ENCODE measurements at places on chromosomes 3 and 15.

DNA sequence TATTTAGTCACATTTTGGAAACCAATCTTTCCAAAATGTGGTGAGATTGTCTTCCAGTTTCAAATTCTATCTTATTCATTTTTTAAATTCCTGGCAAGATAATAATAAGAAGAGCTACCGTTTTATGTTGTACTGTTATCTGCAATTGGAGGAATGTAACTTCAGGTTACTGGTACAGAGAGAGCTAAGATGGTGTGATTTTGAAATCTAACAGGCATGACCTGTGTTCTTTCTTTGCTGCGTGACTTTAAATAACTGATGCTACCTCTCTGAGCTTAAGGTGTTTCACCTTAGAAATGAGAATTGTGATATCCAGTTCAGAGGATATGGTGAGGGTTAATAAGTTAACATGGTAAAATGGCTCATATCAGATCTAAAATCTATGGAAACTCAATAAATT, 21.7 kb downstream of the CADM2 start:
- DNase-seq, result no peak

GRCh38 chr3:46910166-46910760, 32.7 kb downstream of the PTH1R start:
- DNase-seq, result no peak

- no peak for DNase-seq
These were observed 340.1 kb downstream of the PTPRG start for GRCh38 chr3:61901496-61901895.

- DNase-seq, result no peak
These were observed 54.4 kb downstream of the ULK4 start for GRCh38 chr3:41907330-41908073.

DNA sequence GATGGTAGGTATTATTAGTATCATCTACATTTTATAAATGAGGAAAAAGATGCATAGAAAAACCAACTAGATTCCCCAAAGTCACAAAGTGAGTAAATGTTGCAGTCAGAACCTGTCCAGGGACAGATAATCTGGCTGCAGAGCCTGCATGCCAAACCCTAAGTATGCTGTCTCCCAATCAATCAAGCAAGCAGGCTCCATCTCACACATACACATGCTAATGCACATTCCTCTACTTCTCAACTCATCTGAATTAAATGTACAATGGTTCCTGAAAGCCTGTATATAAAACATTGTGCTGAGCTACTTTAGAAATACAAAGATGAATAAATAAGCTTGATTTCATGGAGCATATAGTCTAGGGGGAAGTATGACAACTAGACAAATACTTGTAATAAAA, 101.0 kb downstream of the CBLB start:
- DNase-seq, result no peak

GRCh38 chr3:44883999-44884431, 9.6 kb downstream of the TGM4 start:
- no peak for DNase-seq

DNA sequence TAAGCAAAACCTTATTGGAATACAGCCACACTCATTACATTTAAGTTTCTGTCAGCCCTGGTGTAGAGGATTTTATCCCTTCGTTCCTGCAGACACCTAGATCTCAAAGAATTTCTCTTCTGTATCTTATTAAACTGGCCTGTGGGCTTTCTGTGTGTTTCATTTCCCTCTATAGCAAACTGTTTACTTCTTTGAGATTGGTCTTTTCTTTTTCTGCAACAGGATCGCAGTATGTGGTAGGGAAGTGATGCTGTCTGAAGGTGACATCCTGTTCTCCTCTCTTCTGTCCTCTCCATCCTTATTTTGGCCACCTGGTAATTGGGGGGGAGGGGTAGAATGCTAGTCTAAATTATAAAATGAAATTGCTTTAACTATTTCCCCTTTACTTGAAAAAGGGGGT, 25.5 kb downstream of the ATP1B3 start:
- DNase-seq, result no peak

DNA sequence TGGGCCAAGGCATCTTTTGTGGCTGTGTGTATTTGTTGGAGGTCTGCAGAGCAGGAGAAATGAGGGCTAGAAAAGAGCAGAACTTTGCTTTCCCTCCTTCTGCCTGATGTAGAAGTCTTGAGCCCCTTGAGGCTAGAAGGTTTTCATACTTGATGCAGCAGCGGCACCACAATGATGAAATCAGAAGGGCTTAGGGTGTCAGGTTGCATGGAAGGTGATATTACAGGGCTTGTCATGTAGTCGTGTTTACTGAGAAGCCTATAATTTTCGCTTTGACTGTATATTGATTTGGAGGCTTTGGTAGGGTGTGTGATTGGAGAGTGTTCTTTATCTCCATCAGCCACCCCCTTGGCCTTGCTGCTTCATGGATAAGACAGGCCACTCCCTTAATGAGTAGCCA, 339.8 kb downstream of the THSD4 start:
- no peak for DNase-seq

DNA sequence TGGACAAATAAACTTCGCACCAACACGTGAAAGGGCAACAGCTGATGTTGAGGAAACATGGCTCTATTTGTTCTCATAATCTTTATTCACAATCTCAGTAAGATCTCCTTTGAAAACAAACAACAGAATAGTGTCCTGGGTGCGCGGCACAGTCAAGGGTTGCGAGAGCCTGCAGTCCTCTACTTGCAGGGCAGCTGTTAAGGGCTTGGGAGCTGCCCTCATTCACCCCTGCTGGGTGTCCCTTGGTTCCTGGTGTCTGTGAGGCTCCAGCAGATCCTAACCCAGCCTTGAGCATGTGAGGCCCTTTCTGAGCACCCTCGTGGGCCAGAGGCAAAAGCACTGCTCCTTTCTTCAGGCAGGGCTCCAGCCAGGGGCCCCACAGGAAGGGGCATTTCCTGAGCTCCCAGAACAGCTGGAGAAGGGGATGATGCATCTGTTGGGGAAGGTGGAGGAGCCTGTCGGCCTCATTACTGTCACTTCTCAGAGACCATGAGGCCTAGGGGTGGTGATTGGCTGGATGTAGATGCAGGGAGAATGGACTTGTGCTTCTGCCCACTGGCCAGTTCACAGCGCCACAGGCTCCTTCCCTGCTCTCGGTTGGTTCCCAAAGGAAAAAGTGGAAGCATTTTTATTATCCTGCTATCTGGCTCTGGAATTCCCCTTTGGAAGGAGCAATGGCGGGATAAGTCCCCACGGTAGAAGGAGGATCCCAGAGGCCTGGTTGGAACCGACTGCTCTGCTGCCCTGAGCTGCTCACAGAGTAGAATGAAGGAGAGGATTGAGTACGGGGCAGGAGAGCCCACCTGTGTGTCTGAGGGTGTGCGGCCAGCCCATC, 51.9 kb upstream of the KLF13 start:
- DNase-seq, result no peak

- no peak for DNase-seq
These were observed 838.5 kb downstream of the DIPK2A start for GRCh38 chr3:144810160-144810559.

- DNase-seq, result no peak
These were observed 19.4 kb downstream of the WWTR1 start for GRCh38 chr3:149638228-149639092.

GRCh38 chr3:46239952-46240351, 2.3 kb upstream of the CCR3 start:
- no peak for DNase-seq
